T-helper 17 cell (primary cell): ENCODE measurements at places on chromosomes 4 and X. TPM values are rescaled to one million over a fixed set of nuclear protein-coding genes. Genes with fewer than 3 reads are reported as not detected.

DNA sequence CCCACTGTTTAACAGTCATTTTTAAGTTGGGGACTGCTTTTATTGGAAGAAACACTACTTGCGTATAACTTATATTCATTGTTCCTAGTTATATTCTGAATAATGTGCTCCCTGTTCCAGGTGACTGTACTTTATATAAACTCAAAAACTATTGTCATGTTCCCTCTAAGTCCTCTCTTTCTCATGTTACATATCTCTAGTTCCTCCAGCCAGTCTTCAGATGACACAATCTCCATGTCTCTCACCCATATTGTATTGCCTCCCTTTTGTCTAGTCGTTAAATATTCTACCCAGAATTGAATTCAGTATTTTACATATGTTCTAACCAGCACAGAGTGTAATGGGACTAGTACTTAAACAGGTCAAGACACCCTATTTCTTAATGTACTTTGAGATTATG is 5.3 kb downstream of the VAMP7 start:
- DNase-seq: no peak
- H3K4me3 ChIP-seq: no peak overlapping the region
- peaks cover 7% of the 10 kb centered on the region for H3K4me1 ChIP-seq

GRCh38 chr4:96603641-96604040 is 763.7 kb downstream of the PDHA2 start:
- no peak for DNase-seq
- H3K27ac ChIP-seq: no peak overlapping the region
- H3K4me1 ChIP-seq: no peaks in the 10 kb centered on the region
- no peaks in the 10 kb centered on the region for H3K27me3 ChIP-seq
- no peak overlapping the region for H3K4me3 ChIP-seq

DNA sequence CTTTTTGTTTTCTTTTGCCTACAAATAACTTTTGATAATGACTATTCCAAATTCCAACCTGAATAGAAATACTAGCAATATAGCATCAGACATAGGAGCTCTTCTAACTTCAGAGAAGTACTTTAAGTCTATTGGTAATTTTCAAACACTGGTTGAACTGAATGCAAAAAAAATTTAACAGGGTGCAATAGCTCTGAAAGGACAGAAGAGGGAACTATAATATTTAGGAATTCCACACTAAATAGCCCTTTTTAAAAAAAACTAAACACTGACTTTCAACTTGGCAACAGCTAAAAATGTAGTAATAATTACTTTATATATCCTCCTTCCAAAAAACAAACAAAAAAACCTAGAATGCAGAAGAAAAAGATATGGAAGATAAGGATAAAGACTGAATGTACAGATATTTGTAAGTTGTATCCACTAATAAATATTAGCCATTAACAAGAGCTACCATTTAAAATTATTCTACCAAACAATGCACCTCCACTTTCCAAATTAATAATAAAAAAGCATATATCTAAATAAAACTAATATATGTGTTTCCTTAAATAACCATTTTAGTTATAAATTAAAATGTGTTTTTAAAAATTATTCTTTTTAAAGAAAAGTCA is 81.4 kb downstream of the FBXW7 start:
- no peak for DNase-seq
- H3K36me3 ChIP-seq: no peaks in the 10 kb centered on the region
- H3K4me1 ChIP-seq: peaks cover 31% of the 10 kb centered on the region
- H3K27me3 ChIP-seq: no peaks in the 10 kb centered on the region
- no peak overlapping the region for H3K4me3 ChIP-seq

DNA sequence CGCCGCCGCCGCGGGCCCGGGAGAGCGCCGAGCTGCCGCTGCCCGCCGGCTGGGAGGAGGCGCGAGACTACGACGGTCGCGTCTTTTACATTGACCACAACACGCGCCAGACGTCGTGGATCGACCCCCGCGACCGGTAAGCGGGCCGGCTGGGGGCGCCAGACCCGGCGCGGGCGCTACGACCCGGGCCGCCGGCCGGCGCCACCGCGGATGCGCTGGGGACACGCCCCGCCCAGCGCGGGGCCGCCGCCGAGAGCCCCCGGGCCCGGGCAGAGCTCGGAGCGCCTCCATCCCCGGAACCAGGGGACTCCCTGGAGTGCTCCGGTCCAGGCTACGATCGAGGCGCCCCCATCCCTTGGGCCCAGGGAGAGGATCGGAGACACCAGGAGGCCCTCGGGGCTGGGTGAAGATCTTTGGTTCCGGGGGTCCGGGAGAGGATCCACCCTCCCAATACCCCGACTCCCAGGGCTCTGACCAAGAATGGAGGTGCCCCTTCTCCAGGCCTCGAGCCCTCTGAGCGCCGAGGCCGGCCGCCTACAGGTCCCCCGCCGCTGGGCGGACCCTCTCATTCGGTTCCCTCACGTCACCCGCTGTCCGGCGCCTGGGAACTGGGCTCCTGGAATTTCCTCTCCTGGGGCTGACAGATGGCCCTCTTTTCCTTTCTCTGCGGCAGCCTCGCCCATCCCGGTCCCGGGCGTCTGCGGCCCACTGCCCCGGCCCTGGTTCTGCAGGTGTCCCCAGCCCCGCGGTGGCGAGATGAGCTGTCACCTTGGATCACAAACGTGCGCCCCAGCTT is 48.8 kb downstream of the CLDN34 start:
- H3K36me3 ChIP-seq: no peaks in the 10 kb centered on the region
- peak overlapping the region; percentile 88 for H3K4me3 ChIP-seq
- H3K27me3 ChIP-seq: no peaks in the 10 kb centered on the region
- peaks cover 17% of the 10 kb centered on the region for H3K4me1 ChIP-seq
- DNase-seq: no peak

DNA sequence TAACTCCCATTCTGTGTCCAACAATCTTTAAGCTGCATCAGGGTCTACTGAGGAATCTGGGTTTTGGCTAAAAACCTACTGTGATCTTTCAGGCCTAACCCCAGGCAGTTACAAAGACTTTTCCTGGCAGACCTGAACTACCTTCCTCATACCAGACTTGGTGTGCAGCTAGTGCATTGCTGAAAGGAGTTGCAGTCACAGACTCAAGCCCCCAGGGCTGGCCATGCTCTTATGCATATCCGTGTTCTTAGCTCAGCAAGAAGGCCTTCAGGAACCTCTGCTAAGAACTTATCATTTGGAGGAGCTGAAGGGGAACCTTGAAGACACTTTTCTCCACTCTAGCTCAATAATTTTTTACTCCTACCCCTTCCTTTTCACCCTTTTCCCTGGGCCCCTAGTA is 147.5 kb downstream of the INPP4B start:
- H3K4me1 ChIP-seq: peaks cover 39% of the 10 kb centered on the region
- peaks cover 5% of the 10 kb centered on the region for H3K36me3 ChIP-seq
- H3K4me3 ChIP-seq: no peak overlapping the region
- DNase-seq: no peak

DNA sequence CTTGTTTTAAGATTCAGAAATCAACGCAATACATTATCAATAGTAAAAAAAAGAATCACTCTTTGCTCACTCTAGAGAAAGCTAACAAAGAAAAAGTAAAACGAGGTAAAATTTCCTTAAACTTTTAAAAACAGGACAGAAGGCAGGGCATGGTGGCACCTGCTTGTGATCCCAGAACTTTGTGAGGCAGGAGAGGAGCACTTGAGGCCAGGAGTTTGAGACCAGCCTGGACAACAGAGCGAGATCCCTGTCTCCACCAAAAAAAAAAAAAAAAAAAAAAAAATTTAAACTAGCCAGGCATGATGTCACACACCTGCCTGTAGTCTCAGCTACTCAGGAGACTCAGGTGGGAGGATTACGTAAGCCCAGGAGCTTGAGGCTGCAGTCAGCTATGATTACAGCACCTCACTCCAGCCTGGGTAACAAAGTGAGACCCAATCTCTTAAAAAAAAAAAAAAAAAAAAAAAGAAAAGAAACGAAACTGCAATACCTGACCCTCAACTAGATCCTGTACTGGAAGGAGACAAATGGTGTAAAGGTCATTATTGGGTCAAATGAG is 3.5 kb downstream of the CCNI start:
- no peak for DNase-seq
- no peak overlapping the region for H3K27ac ChIP-seq
- no peaks in the 10 kb centered on the region for H3K27me3 ChIP-seq

DNA sequence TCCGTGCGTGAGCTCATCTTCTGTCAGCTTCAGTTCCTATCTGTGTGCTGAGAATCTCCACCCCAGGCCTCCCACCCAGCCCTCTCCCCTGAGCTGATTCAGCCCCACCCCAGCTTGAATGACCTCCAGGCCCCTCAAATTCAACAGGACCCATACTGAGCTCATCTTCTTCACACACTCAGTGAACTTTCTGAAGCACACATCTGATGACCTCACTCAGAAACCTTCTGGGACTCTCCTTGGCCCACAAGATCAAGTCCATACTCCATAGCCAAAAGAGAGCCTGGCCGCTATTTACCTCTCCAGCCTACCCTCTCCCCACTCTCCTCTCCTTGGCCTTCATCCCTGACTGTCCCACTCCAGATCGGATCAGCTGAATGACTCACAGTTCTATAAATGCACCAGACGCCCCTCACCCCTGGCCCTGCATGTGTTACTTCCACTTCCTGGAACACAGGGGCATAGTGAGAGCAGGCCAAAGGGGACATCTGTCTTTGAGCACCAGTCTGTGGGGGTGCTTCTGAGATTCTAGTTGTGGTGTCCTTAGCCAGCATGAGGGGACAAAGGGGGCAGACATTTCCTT is 62.5 kb downstream of the PJA1 start:
- no peak overlapping the region for H3K4me3 ChIP-seq
- no peaks in the 10 kb centered on the region for H3K27me3 ChIP-seq
- no peaks in the 10 kb centered on the region for H3K4me1 ChIP-seq
- H3K36me3 ChIP-seq: no peaks in the 10 kb centered on the region
- DNase-seq: no peak
- H3K27ac ChIP-seq: no peak overlapping the region

GRCh38 chr4:95290702-95291101 is 258.1 kb downstream of the UNC5C start:
- no peak for DNase-seq
- H3K4me3 ChIP-seq: peak overlapping the region; percentile 69
- H3K4me1 ChIP-seq: peaks cover 16% of the 10 kb centered on the region
- no peaks in the 10 kb centered on the region for H3K27me3 ChIP-seq
- H3K27ac ChIP-seq: peak overlapping the region; percentile 72
- H3K36me3 ChIP-seq: no peaks in the 10 kb centered on the region

DNA sequence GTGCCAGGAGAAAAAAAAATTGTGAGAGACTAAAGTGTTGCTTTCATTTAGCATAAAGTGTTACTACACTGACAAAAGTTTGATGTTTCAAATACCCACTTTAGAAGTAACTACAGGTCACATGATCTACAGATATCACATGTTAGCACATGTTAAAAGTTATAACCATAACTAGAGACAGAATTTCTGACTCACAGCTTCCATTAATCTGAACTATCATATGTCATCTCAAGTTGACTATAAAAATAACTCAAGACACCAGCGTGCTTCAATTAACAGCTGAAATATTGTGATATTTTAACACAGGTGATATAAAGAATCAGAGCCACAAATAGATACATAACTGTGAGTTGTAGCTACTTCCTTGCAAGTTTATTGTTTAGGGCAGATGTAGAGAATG is 591.5 kb upstream of the PITX2 start:
- no peak overlapping the region for H3K4me3 ChIP-seq
- H3K27me3 ChIP-seq: no peaks in the 10 kb centered on the region
- no peaks in the 10 kb centered on the region for H3K36me3 ChIP-seq
- H3K4me1 ChIP-seq: no peaks in the 10 kb centered on the region

The S100G gene
- total RNA-seq: not detected

The STPG2 gene
- 0.17 TPM for total RNA-seq
